Activated CD4-positive, alpha-beta T cell treated with anti-CD3 and anti-CD28 coated beads, Interleukin-2, amount 10 ng/mL, durations not matched to agents 7 days and 5 days (primary cell): ENCODE measurements at places on chromosomes 16 and 17. TPM values are rescaled to one million over a fixed set of nuclear protein-coding genes. Genes with fewer than 3 reads are reported as not detected.

- no peak overlapping the region for H3K4me3 ChIP-seq
- H3K4me1 ChIP-seq: no peaks in the 10 kb centered on the region
- no peak for DNase-seq
- H3K36me3 ChIP-seq: no peaks in the 10 kb centered on the region
- no peaks in the 10 kb centered on the region for H3K27me3 ChIP-seq
Measured at GRCh38 chr16:73778887-73779286, 517.7 kb upstream of the PSMD7 start.

CRLF3 gene
- 68.6 TPM for total RNA-seq

- H3K36me3 ChIP-seq: no peaks in the 10 kb centered on the region
- no peak overlapping the region for H3K27ac ChIP-seq
- H3K4me3 ChIP-seq: no peak overlapping the region
- no peaks in the 10 kb centered on the region for H3K4me1 ChIP-seq
Measured at GRCh38 chr16:26169473-26169872, 477.7 kb downstream of the HS3ST4 start.

DNAAF8 gene
- 0.21 TPM for total RNA-seq

DNA sequence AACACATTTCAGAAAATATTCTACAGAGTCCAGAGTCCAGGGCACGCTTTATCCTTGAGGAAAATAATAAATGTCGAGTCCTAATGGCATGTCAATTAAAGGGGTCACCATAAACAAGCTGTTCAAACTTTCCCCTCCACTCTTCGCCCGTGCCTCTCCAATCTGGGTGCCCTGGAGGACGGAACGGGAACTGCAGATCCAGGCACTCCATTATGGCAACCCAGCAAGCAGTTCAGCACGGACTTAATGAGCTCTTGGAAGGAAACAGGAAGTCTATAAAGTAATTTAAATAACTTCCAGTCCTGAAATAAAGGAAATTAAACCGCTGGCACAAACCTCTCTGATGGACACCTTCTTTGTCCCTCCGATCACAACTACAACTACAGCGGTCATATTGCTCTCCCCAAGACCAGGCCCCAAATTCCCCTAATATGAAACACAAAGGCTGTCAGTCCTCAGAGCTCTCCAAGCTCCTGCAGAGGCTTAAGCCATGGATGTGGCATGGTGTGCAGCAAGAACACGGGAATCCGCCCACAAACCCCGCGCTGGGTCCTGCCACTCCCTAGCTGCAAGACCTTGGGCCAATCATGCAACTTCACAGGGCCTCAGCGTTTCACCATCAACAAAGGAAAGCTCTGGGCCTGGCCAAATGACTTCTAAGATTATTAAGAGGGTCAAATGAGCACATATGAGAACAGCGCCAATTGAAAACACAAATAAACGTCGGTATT is 52.6 kb downstream of the ZFHX3 start:
- H3K27me3 ChIP-seq: no peaks in the 10 kb centered on the region
- no peaks in the 10 kb centered on the region for H3K4me1 ChIP-seq
- no peak overlapping the region for H3K27ac ChIP-seq
- H3K36me3 ChIP-seq: no peaks in the 10 kb centered on the region
- H3K4me3 ChIP-seq: no peak overlapping the region

CCL4 gene
- 2.8 TPM for total RNA-seq

DNA sequence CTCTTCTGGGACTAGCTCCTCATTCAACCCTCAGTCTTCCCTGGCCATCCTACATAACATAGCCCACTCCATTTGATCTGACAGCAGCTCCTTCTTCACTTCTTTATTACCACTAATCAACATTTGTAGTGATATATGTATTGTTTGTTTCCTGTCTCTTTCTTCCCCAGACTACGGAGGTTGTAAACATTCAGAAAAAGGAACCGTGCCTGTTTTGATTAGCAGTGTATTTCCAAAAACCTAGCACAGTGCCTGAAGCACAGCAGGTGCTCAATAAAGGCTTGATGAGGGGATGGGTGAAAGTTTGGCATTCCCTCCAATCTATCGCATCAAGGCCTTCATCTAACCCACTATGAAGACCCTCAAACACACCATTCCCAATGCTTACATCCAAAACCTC is 150.8 kb downstream of the XYLT1 start:
- H3K4me3 ChIP-seq: no peak overlapping the region
- peaks cover 18% of the 10 kb centered on the region for H3K36me3 ChIP-seq
- no peak for DNase-seq

HBM gene
- total RNA-seq: not detected

SHISA6 gene
- total RNA-seq: not detected

DNA sequence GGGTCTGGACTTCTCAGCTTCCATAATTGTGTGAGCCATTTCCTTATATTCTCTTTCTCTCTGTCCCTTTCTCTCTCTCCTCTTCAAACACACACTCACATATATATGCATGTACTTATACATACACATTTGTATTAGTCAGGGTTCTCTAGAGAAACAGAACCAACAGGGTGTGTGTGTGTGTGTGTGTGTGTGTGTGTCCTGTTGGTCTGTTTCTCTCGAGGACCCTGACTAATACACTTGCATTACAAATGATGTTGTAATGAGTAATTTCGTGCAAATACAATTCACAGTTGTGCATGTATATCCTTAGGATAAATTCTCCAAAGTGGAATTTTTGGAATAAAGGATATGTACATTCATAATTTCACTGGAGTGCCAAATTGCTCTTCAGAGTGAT is 115.3 kb downstream of the NPIPB5 start:
- H3K27ac ChIP-seq: no peak overlapping the region
- no peaks in the 10 kb centered on the region for H3K36me3 ChIP-seq
- H3K27me3 ChIP-seq: peaks cover under 1% of the 10 kb centered on the region
- H3K4me3 ChIP-seq: no peak overlapping the region
- no peaks in the 10 kb centered on the region for H3K4me1 ChIP-seq

- H3K4me3 ChIP-seq: no peak overlapping the region
- peaks cover 32% of the 10 kb centered on the region for H3K27me3 ChIP-seq
- H3K36me3 ChIP-seq: no peaks in the 10 kb centered on the region
- DNase-seq: peak; percentile 71
- H3K4me1 ChIP-seq: peaks cover 2% of the 10 kb centered on the region
Measured at GRCh38 chr17:34420254-34420766, 57.3 kb upstream of the CCL1 start.
